ENCODE measurements at places on chromosomes 12 and 14.

- H3K4me3 ChIP-seq, result no peak overlapping the region
- no peaks in the 10 kb centered on the region for H3K36me3 ChIP-seq
- H3K27ac ChIP-seq, result no peak overlapping the region
- no peak for DNase-seq
Measured at GRCh38 chr12:31390991-31391390, 65.0 kb upstream of the SINHCAF start.

- no peaks in the 10 kb centered on the region for H3K4me1 ChIP-seq
- H3K27me3 ChIP-seq, result no peaks in the 10 kb centered on the region
- peaks cover 5% of the 10 kb centered on the region for H3K36me3 ChIP-seq
- DNase-seq, result no peak
- H3K27ac ChIP-seq, result no peak overlapping the region
Measured at GRCh38 chr14:75022655-75023054, 19.9 kb downstream of the EIF2B2 start.

- H3K27ac ChIP-seq, result no peak overlapping the region
- H3K36me3 ChIP-seq, result no peaks in the 10 kb centered on the region
- no peak for DNase-seq
Measured at GRCh38 chr12:68180792-68181744, 21.5 kb upstream of the IFNG start.

DNA sequence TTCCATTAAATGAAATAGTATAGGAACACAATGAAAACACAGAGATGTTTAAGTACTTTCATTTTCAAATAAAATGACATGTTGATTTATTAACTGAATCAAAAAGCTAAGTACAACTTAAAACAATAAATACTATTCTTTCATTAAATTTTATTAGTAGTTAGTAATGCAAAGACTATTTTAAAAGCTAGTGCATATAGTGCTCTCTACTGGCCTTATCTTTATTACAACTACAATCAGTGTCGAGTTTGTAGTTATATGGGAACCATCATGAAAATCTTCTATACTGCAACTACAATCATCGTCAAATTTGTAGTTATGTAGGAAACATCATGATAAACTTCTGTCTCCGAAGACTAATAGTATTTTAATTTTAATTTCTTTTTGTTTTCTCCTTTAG is 8.9 kb upstream of the LIN7A start:
- no peak overlapping the region for H3K4me3 ChIP-seq
- H3K27me3 ChIP-seq, result no peaks in the 10 kb centered on the region
- DNase-seq, result no peak
- no peaks in the 10 kb centered on the region for H3K36me3 ChIP-seq
- no peak overlapping the region for H3K27ac ChIP-seq

DNA sequence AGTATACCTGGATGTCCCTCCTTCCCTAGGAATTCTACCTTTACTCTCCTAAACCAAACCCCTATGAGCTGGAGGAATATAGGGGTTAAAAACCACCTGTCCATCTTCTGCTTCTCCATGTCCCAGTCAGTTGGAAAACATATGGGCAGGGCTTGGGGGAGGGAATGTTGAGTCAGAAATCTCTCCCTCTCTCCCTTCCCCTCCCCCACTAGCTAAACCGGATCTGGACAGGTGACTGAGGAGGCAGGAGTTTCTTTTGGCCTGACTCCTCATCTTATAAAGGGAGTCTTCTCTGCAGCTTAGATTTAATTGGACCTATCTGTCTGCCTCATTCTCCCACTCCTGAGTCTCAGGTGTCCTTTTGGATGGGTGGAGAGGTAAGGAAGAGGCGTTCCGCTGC is 6.1 kb downstream of the ERBB3 start:
- no peak overlapping the region for H3K4me3 ChIP-seq
- DNase-seq, result no peak
- H3K27me3 ChIP-seq, result no peaks in the 10 kb centered on the region
- H3K27ac ChIP-seq, result peak overlapping the region; percentile 82
- no peaks in the 10 kb centered on the region for H3K4me1 ChIP-seq
- H3K36me3 ChIP-seq, result no peaks in the 10 kb centered on the region

DNA sequence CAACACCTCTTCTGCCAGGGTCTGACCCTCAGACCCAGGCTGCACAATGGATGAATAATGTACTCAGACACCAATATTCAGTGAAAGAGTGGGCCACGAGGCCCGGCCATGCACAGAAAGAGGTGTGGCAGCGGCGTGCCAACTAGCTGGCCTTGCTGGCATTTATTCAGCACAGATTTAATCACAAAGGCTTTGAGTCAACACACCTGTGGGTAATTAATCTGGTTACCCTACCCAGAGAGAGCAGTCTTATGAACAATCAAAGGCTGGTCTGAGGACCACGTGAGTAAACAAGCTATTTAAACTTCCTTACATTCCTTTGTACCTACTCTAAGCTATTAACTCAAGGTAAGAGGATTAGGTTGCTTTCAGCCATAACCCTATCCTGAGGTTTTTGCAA is 324.8 kb downstream of the C12orf50 start:
- no peak overlapping the region for H3K27ac ChIP-seq
- H3K4me1 ChIP-seq, result no peaks in the 10 kb centered on the region
- no peak for DNase-seq
- H3K36me3 ChIP-seq, result no peaks in the 10 kb centered on the region
- H3K27me3 ChIP-seq, result no peaks in the 10 kb centered on the region
- no peak overlapping the region for H3K4me3 ChIP-seq

- no peaks in the 10 kb centered on the region for H3K36me3 ChIP-seq
- no peak overlapping the region for H3K27ac ChIP-seq
- H3K4me3 ChIP-seq, result no peak overlapping the region
- H3K4me1 ChIP-seq, result peaks cover 6% of the 10 kb centered on the region
- DNase-seq, result no peak
- H3K27me3 ChIP-seq, result no peaks in the 10 kb centered on the region
Measured at GRCh38 chr12:26246483-26247164, 51.3 kb downstream of the SSPN start.

DNA sequence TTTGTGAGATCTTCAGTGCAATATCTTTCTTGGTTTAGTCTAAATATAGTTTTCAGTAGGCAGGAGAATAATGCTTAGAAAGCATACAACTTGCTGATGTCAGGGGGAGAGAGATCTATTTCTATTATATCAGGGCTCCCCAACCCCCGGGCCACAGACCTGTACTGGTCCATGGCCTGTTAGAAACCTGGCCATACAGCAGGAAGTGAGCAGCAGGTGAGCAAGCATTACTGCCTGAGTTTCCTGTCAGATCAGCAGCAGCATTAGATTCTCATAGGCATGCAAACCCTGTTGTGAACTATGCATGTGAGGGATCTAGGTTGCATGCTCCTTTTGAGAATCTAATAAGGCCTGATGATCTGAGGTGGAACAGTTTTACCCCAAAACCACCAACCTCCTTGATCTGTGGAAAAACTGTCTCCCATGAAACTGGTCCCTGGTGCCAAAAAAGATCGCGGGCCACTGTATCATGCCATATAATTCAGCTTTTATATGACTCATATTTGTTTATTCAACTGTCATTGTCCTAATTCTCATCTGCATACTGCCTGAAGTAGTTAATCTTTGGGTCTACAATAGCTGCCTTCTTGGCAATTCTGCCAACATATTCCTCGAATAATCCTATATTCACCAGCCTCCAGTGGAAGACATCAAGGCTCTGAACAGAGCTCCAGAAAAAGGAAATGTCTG is 163.6 kb upstream of the DYRK2 start:
- peaks cover 18% of the 10 kb centered on the region for H3K4me1 ChIP-seq
- no peak for DNase-seq
- H3K27ac ChIP-seq, result no peak overlapping the region
- no peaks in the 10 kb centered on the region for H3K36me3 ChIP-seq
- H3K27me3 ChIP-seq, result no peaks in the 10 kb centered on the region

DNA sequence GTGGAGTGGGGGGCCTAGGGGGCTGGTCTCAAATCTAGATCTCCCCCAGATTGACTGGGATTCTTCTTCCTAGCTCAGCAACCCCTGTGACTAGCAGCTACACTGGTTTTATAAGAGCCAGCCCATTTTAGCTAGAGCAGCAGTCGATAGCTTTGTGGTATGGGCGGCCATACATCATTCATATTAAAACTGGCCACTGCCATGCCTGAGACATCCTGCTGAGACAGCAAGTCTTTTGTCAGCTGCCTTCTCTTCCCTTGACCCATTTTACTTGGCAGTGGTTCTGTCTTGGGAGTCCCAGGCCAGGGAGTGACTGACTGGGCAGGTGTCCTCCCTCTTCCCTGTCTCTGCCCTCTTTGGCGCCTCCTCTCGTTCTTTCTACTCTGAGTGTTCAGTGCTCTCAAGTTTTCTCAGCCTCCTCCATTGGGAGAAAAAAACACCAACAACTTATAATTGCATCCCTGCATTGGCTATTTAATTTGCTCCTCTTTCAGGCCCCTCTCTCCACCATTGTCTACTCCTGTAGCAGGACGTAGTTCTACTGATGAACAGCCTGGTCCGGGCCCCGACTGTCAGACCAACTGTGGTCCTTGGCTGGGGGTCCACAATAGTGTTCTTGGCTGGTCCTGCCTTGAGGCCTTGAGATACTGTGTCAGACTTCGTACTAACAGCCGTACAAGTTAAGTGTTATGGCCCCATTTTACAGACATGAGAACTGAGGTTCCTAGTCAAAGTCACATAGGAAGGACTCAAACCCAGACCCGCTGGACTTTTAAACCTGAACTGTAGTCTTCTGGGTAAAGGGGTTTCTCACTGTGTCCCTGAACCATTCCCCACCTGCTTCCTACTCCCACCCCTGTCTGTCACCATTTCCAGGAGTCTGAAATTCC is 18.3 kb upstream of the JDP2 start:
- no peak for DNase-seq
- H3K36me3 ChIP-seq, result no peaks in the 10 kb centered on the region
- no peak overlapping the region for H3K4me3 ChIP-seq

DNA sequence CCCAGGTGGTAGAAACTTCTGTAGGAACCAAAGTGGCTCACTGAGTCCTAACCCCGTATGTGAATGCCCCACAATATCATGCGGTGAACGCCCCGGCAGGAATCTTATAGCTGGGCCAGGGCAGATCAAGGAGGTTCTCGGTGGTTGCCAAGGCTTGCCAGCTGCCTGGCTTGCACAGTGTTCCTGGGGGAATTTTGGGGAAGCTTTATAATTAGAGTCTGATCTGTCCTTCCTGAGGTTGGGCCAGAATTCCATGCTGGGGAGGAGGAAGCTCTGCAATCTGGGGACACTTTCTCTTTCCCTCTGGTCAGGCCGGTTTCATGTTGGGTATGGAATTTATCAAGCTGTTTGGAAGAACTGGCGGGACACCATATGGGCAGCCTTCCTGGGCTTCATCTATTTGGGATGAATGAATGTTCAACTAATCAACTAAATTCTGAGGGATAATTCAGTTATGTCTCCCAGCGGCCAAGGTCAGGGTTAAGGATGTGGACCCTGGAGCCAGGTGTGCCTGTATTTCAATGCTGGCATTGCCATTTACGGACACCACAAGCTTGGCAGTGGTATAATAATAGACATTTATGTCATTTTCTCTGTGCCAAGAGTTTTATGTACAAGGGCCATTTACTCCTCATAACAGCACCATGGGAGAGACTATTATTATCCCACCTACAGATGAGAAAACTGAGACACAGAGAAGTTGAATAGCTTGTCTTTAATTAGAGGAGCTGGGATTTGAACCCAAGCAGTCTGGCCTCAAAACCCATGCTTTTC is 54.3 kb downstream of the SVOP start:
- DNase-seq, result no peak
- no peak overlapping the region for H3K4me3 ChIP-seq
- no peak overlapping the region for H3K27ac ChIP-seq
- no peaks in the 10 kb centered on the region for H3K27me3 ChIP-seq
- H3K36me3 ChIP-seq, result no peaks in the 10 kb centered on the region
- H3K4me1 ChIP-seq, result no peaks in the 10 kb centered on the region

GRCh38 chr14:74476607-74477006 is 16.5 kb downstream of the NPC2 start:
- no peaks in the 10 kb centered on the region for H3K27me3 ChIP-seq
- peaks cover 3% of the 10 kb centered on the region for H3K36me3 ChIP-seq
- H3K4me3 ChIP-seq, result no peak overlapping the region
- H3K27ac ChIP-seq, result no peak overlapping the region

DNA sequence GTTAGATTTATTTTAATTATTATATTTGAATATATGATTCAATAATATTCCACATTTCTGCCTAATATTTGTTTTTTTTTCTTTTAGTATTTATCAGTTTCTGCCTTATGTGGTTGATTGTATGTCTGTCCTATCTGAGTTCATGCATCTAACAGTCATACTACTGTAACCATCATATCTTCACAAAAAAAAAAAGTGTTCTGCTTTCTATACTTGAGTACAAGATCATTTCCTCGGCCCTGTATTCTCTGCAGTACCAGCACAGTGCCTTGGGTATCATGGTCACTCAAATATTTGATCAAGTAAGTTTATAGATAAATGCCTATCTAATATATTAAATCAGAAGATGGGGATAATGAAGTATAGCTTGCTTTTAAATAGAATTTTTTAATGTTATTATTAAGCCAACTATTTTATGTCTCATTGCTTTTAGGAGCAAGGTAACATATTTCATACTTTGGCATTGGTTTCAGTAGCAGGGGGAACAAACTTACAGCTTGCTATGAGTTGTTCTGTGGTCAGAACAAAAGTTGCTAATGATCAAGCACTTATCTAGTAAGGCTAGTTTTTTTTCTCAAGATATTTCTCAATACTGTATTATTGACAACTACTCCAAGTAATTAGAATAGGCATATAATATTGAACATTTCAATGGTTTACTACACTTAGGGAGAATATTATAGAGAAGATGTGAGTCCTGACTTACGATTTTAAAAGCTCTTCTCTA is 290.5 kb upstream of the FBXO33 start:
- H3K27me3 ChIP-seq, result no peaks in the 10 kb centered on the region
- H3K36me3 ChIP-seq, result no peaks in the 10 kb centered on the region
- no peaks in the 10 kb centered on the region for H3K4me1 ChIP-seq
- no peak for DNase-seq
- H3K4me3 ChIP-seq, result no peak overlapping the region
- no peak overlapping the region for H3K27ac ChIP-seq

- no peaks in the 10 kb centered on the region for H3K4me1 ChIP-seq
- DNase-seq, result no peak
- H3K36me3 ChIP-seq, result no peaks in the 10 kb centered on the region
- no peak overlapping the region for H3K4me3 ChIP-seq
- no peak overlapping the region for H3K27ac ChIP-seq
Measured at GRCh38 chr12:111316671-111317070, 52.2 kb downstream of the PHETA1 start.

DNA sequence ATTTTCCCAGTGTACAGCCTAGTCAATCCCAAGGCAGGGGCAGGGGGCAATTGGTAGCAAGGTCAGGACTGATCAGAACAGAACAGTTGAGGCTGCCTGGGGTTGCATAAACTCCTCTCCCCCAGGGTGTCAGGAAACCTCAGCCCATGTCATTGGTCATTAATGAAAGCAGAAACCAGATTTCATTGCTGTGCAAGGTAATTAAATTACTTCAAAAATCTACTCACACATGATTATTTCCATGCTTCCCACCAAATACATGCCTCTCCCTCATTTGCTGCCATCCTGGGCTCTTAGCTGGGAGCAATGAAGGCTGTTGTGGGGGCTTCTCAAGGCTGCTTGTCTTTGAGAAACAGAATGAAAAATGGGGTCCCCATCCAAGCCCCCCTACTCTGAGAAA is 124.2 kb downstream of the PHETA1 start:
- DNase-seq, result no peak
- no peak overlapping the region for H3K27ac ChIP-seq
- no peak overlapping the region for H3K4me3 ChIP-seq
- H3K4me1 ChIP-seq, result no peaks in the 10 kb centered on the region
- H3K27me3 ChIP-seq, result no peaks in the 10 kb centered on the region
